ENCODE measurements at places on chromosomes 4 and X. TPM values are rescaled to one million over a fixed set of nuclear protein-coding genes. Genes with fewer than 3 reads are reported as not detected.

Gene MAGEH1
- 17.3 TPM for total RNA-seq

DNA sequence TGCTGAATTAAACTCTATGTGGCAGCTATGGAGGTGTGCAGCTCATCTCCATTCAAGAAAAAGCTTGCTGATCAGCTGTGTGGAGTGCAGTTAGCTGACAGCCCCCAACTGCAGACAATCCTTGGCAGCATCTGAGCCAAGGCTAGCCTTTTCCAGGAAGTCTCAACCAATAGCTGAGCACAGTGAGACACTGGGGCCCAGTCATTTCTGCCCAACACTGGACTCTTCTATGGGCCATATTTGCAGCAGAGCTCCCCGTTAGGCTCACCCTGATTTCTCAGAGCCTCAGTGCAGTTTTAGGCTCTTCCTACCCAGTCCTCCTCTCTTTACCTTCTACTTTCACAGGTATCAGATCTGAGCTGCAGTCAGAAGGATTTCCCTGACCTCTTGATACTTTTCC, 12.9 kb downstream of the DDX53 start:
- DNase-seq: no peak

Gene DUSP21
- not detected for total RNA-seq

GRCh38 chrX:112368371-112368770, 285.8 kb upstream of the TRPC5 start:
- DNase-seq: no peak

- no peak for DNase-seq
Observed at GRCh38 chr4:11472535-11472934, 43.8 kb upstream of the HS3ST1 start.

DNA sequence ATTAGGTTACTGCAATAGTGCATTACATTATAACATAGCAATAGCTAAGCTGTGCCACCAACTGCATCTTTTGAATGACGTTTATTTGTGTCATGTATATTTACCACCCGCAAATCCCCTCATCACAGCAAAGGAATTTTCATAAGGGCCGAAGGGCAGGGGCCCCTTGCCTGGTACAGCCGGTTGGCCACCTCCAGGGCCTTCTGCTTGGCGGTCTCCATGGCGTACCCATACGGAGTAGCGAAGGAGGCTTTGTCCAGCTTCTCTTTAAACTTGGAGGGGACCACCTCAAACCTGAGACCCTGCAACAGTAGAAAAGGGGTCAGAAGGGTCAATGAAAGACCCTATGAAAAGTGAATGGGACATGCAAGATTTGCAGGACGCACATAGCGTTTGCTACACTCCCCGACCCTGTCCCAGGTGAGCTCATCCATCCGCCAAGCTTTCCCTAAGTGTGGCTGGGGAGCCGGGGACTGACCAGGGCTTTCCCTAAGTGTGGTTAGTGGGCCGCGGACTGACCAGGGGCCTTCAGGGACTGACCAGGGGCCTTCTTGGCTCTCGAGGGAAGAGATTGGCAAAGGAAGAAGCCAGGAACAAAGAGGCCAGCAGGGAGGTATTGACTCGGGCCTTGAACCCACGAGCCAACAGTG, 10.6 kb downstream of the ASMTL start:
- no peak for DNase-seq

DNA sequence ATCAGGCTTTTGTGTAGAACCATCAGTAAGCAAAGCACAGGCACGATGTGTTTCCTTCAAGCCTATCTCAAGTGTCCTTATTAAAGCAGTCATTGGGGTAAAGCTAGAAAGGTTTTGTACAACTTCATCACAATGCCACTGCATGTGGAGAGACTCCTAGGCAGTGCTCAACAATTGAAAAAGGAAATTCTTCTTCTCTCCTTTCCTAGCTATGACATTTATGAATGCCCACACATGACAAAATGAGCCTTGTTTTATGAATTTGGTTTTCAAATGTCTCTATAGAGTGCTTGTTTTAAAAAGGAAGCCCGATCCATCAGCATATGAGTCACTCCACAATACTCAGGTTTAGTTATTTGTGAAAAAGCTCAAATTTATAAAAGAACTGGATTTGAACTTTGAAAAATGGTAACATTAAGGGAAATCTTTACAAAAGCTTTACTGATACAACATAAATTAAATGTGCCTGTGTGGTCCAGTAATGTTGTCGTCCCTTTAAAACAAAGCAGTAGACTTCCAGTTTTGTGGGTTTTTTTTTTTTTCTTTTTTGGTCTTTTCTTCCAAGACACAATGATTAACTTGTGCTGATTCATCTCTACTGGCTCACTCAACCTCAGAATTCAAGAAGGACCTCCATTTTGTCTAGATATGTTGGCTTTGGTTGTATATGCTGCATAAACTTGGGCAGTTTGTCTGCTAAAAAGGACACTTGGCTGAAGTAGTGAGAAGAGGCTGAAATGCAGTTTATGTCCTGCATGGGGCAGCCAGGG, 273.8 kb downstream of the GASK1B start:
- no peak for DNase-seq

Gene POF1B
- total RNA-seq: 0.05 TPM

DNA sequence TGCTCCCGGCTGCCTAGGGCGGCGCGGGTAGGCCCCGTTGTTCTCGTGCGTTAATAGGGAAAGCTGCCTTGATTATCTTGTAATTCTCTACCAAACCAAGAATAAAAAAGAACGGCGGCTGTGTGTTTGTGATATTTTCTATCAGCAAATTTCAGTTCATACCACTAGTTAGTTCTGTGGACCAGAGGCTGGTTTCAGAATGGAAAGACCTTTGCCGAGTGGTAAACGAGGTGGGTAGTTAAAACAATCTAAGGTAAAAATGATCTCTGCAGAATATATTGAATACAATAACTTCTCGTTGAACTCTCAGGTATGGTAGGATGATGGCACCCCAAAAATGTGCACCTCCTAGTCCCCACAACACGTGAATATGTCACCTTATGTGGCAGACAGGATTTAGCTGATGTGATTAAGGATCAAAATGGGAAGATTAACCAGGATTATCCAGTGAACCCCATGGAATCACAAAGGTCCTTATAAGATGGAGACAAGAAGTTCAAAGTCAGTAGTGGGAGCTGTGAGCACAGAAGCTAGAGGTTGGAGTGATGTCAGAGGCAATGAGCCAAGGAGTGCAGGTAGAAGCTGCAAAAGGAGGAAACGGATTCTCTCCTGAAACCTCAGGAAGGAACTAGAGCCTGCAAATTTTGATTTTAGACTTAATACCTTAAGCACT, 574 bp upstream of the CFAP97 start:
- DNase-seq: no peak

DNA sequence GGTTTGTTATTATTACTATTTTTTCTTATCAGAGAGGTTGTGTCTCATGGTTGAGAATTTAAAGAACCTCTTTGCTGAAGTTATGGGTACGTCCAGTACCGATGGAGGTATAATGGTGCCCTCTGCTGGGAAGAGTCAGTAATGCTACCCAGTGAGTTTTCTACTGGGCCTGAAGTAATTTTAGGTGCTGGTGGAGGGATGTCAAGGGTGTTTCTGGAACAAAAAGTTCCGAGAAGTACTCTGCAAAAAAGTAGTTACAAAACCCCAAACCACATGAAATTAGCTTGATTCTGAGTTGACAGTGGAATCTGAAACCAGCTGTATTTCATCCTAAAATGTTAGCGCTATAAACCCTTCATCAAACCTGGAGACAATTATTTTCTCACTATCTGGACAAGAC, 102.5 kb upstream of the MID1 start:
- no peak for DNase-seq

DNA sequence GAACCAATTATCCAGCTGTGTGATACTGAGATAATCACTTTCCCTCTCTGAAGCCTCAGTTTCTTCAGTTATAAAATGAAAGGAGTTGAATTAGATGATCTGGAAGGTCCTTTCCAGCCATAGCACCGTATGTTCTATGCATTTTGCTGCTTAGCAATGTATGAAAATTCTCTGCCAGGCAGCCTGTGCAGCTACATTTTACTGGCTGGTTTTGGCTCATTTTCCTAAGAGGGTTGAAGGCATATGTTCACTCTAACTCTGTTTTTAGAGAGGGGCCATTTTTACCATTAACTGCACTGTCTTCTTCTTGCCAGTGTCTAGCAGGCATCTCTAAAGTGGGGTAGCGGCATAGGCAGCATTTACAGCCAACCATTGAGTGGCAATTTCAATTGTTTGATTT, 26.1 kb downstream of the TRPC5 start:
- no peak for DNase-seq

Gene FOXP3
- 14.3 TPM for total RNA-seq

Gene ITGB1BP2
- 4.9 TPM for total RNA-seq

- no peak for DNase-seq
Observed at GRCh38 chr4:87531621-87532020, 2.4 kb upstream of the SPARCL1 start.

DNA sequence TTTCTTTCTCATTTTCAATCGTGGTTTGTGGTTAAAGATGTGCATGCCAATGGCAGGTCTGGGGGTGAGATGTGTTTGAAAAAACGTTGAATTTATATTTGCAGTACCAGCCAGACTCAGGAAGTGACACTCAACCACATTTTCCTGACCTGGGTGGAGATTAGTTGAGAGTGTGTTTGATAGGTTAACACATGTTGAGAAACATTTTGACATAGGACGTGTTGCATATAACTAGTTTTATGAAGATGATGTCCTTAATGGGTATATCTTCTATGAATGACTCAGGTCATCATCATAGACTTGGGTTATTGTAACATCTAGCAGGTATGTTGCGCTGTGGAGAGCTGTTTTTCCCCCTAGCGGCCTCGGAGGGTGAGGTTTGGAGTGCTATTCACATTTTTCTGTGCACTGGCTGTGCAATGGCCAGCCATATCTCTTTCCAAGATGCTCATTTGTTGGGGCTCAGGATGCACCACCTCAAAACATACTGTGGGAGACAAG, 21.7 kb upstream of the CD38 start:
- peak; percentile 73 for DNase-seq

- DNase-seq: no peak
Observed at GRCh38 chr4:134888156-134888555, 686.6 kb upstream of the PABPC4L start.
